Cerebellar cortex (tissue), 1 donor: ENCODE measurements at places on chromosomes 7 and 10.

GRCh38 chr10:99661377-99661763 is 2.1 kb downstream of the ENTPD7 start:
- no peak for DNase-seq

DNA sequence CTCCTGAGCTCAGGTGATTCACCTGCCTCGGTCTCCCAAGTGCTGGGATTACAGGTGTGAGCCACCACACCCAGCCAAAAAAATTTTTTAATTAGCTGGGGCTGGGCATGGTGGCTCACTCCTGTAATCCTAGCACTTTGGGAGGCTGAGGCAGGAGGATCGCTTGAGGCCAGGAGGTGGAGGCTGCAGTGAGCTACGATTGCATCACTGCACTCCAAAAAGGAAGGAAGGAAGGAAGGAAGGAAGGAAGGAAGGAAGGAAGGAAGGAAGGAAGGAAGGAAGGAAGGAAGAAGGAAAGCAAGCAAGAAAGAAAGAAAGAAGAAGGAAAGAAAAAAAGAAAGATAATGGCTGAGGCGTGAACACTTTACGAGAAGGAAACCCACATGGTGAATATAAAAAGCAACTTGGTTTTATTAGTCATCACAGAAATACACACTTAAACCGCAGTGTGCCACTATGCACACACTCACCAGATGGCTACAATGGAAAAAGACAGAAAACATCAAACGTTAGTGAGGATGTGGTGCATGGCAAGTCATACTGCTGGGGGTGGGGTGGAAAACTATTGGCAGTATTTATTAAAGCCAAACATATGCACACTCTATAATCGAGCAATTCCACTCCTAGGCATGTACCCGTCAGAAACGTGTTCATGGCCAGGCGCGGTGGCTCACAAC is 4.4 kb upstream of the CCL26 start:
- no peak for DNase-seq

DNA sequence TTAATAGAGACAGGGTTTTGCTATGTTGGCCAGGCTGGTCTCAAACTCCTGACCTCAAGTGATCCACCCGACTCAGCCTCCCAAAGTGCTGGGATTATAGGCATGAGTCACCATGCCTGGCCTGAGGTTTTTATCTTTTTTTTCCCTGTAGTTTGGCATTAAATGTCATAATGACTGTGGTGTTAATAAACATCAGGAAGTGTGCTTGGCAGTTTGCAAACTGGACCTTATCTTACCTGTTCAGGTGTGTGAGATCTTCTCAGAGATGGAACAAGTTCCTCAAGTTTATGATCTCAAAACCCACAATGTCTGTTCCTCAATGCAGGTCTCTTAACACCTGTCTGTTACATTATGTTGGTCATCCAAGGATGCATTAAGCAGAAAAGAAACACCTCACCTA is 80.0 kb downstream of the ARID5B start:
- no peak for DNase-seq

DNA sequence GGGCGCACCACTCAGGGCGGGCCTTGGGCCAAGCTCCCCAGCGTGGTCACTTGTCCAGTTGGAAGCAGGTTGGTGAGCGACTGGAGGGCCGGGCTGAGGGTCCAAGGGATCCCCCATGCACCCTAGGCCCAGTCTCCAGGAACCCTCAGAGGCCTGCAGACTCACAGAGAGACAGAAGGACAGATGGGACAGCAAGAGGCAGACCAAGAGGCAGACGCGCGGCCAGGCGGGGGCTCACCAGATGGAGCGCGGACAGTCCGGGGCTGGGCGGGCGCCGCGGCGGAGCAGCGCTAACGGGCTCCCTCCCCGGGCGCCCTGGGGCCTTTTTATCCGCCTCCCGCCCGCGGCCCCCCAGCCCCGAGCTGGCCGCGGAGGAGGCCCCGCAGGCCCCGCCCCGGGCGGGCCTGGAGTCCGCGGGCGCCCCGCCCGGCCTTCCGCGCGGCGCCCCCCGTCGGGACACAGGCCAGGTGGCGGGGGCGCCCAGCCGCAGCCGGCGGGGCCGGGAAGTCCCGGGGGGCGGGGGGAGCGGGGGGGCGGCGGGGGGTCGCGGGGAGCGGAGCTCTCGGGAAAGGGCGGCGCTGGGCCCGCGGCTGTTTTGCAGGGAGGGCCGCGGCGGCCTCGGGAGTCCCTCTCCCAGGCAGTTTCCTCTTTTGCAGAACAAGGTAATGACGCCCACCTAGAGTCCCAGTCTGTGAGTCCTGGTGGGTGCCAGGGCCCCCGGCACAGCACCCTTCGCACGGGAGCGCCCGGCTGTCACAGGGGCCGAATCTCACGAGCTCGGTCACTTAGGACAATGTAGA is at the start of gene LOXL4:
TSS of gene LOXL4 (minus strand) at position 301 of the 800 bp plus-strand sequence. CDS start 5,175 bp downstream, outside the sequence.
- peak; percentile 25 for DNase-seq

DNA sequence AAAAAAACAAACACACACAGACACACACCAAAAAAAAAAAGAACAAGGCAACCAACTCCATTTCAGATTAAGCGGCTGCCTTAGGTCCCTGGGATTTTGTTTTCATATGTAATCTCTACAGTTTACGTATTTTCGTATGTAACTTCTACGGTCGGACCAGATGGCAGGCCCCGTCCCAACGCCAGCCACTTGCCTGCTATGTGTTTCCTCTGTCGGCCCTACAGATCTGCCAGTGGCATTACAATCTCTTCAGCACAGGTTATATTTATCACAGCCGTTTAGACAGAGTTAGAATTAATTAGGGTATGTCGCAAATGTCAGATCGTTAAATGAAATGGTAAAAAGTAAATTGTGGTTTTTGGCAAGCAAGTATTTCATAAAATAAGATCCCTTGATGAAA is 99.3 kb downstream of the DNAJB6 start:
- DNase-seq = no peak

DNA sequence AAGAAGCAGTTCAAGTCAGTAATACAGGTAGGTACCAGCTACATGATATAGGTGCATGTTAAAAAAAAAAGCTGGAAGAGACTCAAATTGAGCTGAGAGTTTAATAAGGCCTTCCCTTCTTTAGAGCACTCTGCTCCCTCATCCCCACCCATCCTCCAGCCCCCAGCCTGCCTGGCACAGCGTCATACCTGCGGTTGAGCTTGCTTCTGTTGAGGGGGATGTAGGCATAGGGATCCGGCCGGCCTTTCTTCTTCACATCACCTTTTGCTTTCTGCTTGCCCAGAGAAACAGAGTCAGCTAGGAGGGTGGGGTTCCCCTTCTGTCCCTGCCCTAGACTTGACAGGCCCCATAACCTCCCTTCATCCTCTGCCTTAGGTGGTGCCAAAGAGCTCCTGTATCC is 23.8 kb upstream of the FRAT2 start:
- DNase-seq = no peak

- DNase-seq = no peak
Measured at GRCh38 chr7:151683615-151684407, 164.1 kb upstream of the RHEB start.

DNA sequence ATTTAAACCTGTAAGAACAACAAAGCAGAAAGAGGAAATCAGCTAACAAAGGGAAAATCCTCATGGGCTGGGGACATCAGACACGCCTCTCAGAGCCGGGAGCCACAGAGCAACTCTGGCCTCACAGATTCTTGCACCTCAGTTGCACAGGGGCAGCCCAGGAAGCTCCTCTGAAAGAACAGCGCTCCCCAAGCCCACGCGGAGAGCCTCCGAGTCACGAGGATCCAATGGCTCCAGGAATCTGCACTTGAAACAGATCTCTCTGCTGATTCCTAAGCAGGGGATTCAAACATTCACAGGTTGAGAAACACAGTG is 213.2 kb upstream of the MGMT start:
- no peak for DNase-seq

DNA sequence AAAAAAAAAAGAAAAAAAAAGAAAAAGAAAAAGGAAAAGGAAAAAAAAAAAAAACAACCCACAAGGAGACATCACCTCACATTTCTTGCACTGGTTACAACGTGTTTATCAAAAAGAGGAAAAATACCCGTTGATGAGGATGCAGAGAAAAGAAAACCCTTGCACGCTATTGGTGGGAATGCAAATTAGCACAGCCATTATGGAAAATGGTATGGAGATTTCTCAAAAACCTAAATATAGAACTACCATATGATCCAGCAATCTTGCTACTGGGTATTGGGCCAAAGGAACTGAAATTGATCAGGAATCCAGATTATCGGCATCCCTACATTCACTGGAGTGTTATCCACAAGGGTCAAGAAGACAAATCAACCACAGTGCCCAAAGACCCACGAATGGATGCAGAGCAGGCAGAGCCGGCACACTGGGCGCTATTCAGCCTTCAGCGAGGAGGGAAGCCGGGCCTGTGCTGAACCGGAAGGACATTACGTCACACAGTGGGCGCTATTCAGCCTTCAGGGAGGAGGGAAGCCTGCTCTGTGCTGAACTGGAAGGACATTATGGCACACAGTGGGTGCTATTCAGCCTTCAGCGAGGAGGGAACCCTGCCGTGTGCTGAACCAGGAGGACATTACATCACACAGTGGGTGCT is 258.7 kb downstream of the ZMYND11 start:
- no peak for DNase-seq

GRCh38 chr10:57992321-57993077 is 275.2 kb downstream of the IPMK start:
- DNase-seq = no peak
